HT1080 (cell line): ENCODE measurements at places on chromosomes 6 and 20. TPM values are rescaled to one million over a fixed set of nuclear protein-coding genes. Genes with fewer than 3 reads are reported as not detected.

GRCh38 chr6:21143645-21144044 is 449.9 kb upstream of the SOX4 start:
- DNase-seq, result no peak

DNA sequence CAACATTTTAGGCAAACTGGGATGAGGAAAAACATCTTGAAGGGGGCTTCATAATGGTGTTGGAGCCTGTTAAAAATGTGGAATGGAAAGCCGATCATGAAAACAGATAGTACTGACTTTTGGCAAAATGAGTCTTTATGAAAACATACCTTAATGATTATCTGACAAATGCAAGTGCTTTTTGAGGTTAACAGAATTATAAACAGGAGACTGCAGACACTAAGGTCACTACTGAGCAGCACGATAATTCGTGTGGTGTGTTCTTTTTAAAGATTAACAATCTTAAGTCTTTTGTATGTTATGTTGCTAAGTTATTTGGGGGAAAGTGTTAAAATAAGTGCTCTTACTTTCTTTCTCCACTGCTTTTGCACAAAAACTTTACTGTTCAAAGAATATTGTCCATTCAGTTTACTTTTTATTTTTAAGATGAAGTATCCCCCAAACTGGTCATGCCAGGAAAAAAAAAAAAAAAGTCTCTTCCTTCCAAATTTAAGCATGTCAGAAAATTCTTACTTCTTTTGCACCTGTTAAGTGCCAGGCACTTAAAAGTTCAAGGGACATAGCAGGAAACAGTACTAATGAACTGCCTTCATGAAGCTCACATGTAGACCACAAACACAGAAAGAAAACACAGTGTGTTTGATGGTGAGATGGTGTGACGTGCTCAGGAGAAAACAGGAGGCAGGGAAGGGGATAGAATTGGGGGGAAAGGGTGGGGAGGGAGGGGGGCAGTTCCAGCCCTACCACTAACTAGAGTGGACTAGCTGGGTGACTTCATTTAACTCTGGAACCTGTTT is 73.2 kb downstream of the CDYL start:
- DNase-seq, result no peak

The SLC2A4RG gene
- total RNA-seq, result 39.8 and 49.2 TPM in 2 replicates

DNA sequence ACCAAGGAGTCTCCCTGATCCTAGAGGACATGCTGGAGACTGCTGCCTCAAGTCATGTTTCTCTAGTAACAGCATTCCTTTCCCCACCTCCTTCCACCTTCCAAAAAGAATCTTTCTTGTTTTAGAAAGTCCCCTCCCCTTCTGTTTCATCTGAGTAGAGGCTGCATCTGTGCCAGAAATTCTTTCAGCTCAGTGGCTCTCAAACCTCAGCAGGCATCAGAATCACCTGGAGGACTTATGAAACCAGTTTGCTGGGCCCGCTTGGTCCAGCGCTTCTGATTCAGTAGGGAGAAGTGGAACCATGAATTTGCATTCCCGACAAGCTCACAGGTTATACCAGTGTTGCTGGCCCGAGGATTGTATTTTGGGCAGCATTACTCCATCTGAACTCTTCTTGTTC is 55.1 kb downstream of the TMEM200A start:
- no peak for DNase-seq

The PROCR gene
- total RNA-seq, result 73.5 and 96.8 TPM in 2 replicates

DNA sequence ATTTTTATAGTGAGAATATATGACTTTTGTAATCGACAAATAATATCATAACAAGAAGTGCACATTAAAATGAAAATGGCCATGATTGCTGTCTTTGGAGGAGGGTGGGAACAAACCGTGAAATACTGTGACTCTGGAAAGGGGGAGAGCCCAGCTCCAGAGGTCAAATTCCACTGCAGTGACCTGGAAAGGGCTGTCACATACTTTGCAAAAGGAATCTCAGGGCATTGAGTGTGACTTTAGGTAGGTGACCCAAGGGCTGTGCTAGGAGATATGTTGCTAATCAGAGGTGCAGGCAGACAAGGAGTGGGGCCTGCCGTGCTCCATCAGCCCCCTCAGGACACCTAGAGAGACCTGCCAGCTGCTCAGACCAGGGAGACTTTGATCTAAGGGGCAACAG is 28.1 kb upstream of the BMP7 start:
- no peak for DNase-seq

The PNPLA1 gene
- 0.03 TPM in 1 of 2 replicates, not detected in the other for total RNA-seq

GRCh38 chr20:17406051-17406590 is 125.1 kb downstream of the BFSP1 start:
- DNase-seq, result no peak

- no peak for DNase-seq
Measured at GRCh38 chr20:58467572-58468527, 47.3 kb downstream of the APCDD1L start.

DNA sequence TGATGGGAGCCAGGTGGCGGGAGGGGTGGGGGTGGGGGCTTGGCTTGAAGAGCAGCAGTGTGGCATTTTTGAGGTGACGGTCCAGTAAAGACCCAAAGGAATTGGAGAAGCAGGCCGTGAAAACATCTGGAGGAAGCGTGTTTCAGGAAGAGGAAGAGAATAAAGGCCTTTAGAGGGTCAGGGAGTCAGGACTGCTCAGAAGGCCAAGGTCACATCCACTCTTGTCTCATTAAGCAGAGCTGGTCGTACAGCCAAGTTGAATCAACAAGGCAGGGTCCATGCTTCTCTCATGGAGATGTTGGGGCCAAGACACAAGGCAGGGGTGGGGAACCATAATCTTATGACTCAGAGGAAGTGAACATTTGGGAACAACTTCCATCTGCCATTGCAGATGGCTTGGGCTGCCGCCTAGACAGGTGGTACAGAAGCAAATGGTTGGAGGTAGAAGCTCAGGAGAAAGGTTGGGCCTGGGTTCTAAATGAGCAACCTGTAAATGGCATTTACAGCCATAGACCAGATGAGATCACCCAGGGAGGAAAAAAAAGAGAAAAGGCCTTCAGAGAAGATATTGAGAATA is 179.6 kb downstream of the TTLL2 start:
- DNase-seq, result no peak

DNA sequence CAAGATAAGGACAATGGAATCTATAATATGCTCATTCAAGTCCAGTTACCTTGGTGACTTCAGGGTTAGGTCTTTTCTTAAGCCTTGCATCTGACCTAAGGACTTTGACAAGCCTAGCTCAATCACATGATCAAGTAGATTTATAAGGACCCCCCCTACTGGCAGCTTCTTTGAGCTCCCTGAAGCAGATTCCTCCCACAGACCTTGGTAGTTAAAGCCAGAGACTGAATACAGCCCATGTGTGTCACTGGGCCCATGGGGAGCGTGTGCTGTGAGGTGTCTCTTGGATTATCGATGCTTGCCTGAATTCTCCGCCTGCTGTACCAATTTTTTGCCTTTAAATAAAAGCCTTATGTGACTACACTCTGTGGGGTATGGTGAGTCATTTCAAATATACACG is 372.7 kb upstream of the RGS17 start:
- no peak for DNase-seq

GRCh38 chr20:62772619-62772989 is 23.7 kb upstream of the MRGBP start:
- no peak for DNase-seq

The FAM184A gene
- total RNA-seq, result 0.03 and 0.31 TPM in 2 replicates

- DNase-seq, result peak; percentile 46
Measured at GRCh38 chr6:28134015-28134414, 7.7 kb upstream of the ZKSCAN8 start.

- no peak for DNase-seq
Measured at GRCh38 chr6:7126754-7127153, 19.0 kb downstream of the RREB1 start.

DNA sequence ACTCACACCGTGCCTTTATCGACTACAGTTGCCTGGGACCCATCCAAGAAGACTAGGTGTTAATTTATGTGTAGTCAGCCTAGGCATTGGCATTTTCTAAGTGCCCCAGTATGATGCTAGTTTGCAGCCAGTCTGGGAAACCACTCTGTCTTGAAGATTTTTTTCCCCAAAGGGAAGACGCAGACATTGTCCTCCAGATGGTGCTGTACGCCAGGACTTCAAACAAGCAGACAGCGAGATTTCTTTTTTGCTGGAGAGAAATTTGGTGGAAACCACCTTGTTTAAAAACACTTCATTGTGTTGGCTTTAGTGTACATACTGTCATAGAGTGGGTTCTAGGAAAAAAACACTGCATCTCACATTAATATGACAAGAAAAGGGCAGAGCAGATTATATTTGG is 30.0 kb downstream of the ALDH5A1 start:
- DNase-seq, result peak; percentile 31

- DNase-seq, result no peak
Measured at GRCh38 chr6:106141441-106142237, 55.5 kb downstream of the PRDM1 start.

DNA sequence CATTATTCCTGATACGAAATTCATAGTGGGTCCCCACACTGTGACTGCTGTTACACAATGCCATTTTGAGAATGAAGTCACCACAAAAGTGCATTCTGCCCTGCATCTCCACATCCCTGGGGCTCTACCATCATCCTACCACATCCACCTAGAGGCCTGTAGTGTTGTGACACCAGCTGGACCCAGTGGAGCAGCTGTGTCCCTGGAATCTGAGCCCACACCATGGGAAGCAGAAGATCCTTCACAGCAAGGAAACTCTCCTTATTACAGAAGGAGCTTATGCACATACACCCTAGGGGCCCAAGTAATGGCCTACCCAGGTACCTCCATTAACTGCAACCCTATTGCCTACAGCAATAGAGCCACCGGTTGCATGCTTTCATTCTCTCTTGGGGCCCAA is 566.6 kb upstream of the EPHA7 start:
- no peak for DNase-seq

- DNase-seq, result peak; percentile 93
Measured at GRCh38 chr20:4512891-4513550, 208.7 kb upstream of the PRND start.

DNA sequence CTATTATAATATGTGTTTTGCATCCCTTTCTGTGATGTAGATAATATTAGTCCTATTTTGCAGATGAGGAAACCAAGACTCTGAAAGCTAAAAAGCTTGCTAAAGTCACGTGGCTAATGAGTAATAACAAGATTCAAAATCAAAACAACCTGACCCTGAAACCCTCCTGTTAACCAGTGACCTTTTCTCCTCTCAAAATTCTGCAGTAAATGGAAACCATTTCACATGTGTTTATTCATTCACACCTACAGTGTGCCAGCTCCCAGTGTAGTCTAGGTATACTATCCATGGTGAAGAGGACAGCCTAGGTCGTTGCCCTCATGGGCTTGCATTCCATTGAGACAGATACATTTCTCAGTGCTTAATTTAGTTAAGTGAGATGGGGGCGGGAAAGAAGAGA is 30.6 kb upstream of the PHACTR2 start:
- no peak for DNase-seq

The FAM162B gene
- not detected in 2 replicates for total RNA-seq

GRCh38 chr20:46113113-46113470 is 5.0 kb upstream of the CD40 start:
- DNase-seq, result no peak

DNA sequence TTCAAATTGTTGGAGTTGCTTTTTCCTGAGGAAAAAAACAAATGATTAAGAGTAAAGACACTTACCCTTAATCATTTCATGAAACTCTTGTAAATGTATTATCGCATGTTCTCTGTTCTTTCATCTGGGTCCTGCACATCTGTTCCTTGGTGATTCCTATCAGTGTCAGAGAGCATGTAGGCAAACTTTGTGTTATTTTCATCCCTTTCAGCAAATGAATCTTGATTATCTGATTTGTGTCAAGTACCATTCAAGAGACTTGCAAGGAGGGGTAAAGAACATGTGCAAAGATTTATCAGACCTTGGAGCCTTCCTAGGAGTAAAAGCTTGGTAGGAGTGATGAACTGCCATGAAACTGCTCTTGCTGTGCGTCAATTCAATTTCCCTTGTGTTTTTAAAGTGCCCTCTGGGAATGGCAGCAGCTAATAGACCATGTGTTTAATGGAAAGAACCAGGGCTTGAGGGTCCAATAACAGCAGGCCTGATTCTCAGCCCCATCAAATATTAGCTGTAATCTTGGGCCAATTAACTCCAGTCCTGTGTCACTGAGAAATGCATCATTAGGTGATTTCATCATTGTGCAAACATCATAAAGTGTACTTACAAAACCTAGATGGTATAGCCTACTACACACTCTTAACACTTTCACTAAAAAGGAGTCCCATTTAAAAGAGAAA is 118.9 kb upstream of the CEP85L start:
- no peak for DNase-seq

The HSPA1A gene
- total RNA-seq, result 99.6 and 108 TPM in 2 replicates

DNA sequence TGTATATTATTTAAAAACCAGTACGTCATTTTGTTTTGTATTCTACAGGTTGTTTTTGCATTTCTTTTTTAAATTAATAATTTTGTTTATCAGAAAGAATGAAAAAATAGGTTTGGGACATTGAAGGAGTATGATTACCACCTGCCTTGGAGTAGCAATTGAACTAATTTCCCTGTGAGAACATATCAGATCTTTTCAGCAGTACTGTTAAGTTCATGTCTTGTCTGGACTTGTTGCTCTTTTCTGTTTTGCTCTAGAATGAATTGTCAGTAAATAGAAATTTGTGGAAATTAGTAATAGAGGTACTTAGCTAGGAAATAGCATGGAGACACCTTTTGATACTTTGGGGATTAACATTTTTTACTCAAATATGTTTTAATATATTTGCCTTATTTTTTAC is 24.3 kb downstream of the HSF2 start:
- DNase-seq, result no peak

The CLVS2 gene
- total RNA-seq, result not detected in 2 replicates

DNA sequence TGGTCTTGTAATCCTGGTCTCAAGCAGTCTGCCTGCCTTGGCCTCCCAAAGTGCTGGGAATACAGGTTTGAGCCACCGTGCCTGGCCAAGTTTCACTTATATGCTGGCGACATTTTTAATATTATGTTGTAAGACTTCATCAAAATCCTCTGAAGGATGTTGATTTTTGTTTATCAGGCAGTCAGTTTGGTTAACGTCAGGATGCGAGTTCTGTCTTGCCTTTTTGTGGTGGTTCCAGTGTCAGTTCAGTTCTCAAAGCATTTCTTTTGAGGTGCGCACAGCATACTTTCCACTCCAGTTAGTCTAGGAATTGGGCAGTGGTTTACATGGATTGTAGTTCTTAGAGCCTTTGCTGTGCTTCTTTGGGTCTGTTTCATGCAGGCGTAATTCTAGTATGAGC is 24.9 kb downstream of the SCAF8 start:
- DNase-seq, result no peak

- no peak for DNase-seq
Measured at GRCh38 chr6:84687431-84687830, 77.0 kb downstream of the TBX18 start.
